ENCODE measurements at places on chromosomes 3 and 15.
A peak's percentile ranks its signal among the peaks of the same experiment; 100 is the strongest.

DNA sequence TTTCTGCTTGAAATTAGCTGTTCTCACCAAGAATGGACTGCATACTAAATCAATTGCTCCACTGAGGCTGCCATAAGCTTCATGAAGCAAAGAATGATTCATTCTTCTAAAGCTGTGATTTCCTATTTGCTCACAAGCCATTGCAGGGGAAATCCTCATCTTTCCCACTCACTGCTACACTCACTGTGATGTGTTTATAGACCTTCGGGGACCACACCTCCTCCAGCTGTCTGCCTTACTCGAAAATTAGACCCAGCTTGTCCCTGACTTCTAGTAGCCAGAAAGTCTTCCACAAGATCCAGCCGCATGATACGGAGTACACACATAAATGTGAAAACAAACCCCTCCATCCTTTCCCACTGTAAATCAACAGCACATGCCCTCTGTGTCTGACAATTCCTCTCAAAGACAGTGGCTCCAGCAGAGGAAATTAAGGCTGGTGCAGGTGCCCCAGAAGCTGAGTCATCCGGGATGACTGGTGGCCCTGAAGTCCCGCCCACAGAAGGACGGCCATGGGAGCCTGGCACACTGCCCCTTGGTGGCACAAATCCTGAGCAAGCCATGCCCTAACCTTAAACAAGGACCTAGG is 172.0 kb downstream of the STT3B start:
- peak; percentile 52 for DNase-seq

DNA sequence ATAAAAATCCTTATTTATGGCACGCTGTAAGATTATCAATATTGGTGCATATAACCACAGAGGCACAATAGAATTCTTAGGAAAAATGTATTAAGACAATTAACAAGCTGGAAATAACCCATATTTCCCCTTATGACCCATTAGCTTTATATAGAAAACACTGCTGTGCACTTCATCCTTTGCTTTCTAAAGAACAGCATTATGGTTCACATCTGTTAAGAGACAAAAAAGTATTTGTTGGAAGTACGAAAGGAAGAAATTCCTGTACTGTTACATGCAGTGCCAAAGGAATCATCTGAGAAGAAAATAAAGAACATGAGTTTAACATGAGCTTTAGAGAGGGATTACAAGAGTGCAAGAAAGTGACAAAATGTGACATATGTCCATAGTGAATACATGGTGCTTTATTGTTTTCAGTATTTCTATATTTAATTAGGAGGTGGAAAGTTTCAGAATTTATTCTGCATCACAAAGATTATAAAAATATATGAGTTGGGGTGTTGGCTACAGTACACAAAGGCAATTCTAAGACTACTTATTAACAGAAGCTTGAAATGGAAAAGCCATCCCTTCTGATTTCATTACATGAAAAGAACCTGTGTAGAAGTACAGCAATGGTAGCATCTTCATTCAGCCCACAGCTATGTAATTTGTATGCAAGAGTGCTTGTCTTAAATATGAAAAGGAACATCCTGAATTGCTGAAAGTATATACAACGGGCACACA is 6.8 kb downstream of the UBE3A start:
- no peak for DNase-seq

GRCh38 chr3:100992231-100993012 is 799 bp downstream of the ABI3BP start:
- no peak for DNase-seq

- no peak for DNase-seq
Measured at GRCh38 chr15:69126054-69126469, 34.4 kb upstream of the GLCE start.

DNA sequence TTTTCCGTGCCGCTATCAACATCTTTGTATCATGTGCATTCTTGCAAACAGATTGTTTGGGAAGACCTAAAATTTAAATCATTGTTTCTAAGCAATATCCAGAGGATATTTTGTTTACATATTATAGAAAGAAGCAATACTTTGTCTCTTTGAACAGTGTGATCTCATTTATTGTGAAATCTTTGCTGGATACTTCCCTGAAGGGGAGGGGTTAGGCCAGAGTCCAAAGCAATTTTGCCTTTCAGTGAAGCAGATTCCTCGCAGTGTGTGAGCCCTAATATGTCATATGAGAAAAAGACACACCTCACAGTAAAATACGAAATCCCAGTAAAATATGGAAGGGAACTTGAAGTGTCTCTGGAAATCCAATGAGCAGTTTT is 158.7 kb upstream of the SLCO3A1 start:
- no peak for DNase-seq

DNA sequence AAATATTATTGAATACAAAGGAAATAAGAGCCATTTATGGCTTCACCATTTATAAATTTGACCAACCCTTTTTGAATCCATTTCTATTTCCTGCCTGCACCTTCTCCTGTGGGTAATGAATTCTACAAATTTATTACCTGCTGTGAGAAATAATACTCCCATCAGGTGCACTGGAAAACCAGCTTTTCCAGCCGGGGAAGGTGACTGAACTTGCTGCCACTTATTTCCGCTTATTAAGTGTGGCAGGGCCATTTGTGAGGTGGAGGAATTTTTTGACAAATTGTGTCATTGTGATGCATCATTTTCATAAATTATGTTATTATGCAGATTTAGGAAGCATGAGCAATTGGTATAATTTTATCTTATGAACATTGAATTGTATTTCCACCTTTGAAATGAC is 151.1 kb downstream of the SQOR start:
- no peak for DNase-seq

GRCh38 chr3:108117241-108117775 is 26.5 kb upstream of the CD47 start:
- DNase-seq: no peak

DNA sequence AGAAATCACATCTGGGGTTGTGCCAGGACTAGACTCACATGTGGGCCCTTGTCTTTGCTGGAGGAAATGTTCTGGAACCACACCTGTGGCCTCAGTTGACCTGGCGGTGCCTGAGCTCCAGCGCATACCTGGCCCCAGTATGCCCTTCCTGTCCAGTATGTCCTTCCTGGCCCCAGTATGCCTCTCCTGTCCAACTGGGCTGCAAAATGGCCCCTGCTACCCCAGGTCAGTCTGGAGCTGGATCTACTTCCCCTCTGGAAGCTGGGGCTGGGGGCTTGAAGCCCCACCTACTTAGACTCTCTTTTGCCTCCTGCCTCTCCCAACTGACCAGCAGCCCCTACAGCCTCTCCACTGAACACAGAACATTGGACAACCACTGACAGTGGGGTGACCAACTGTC is 15.3 kb downstream of the RASGRF1 start:
- no peak for DNase-seq

GRCh38 chr3:146065573-146066006 is 95.4 kb downstream of the PLOD2 start:
- no peak for DNase-seq

- no peak for DNase-seq
Measured at GRCh38 chr15:76327191-76328105, 9.1 kb upstream of the ISL2 start.

DNA sequence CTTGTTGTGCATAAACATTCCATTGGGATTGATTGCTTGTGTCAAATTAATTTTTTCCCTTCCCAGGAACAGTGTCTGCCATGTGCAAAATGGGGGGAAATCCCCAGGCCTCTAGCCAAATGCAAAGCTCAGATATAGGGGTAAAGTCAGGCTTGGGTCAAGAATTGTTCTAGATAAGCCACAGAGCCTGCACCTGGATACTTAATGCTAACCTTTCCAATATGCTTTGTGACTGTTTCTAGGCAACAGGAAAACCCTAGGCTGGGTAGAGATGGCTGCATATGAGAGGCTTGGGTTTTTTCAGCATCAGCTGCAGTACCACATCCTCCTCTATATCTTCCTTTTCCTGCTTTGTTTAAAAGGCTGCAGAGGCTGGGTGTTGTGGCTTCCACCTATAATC is 61.9 kb upstream of the ROPN1 start:
- no peak for DNase-seq

- no peak for DNase-seq
Measured at GRCh38 chr3:113516115-113516505, 1.2 kb upstream of the SPICE1 start.

DNA sequence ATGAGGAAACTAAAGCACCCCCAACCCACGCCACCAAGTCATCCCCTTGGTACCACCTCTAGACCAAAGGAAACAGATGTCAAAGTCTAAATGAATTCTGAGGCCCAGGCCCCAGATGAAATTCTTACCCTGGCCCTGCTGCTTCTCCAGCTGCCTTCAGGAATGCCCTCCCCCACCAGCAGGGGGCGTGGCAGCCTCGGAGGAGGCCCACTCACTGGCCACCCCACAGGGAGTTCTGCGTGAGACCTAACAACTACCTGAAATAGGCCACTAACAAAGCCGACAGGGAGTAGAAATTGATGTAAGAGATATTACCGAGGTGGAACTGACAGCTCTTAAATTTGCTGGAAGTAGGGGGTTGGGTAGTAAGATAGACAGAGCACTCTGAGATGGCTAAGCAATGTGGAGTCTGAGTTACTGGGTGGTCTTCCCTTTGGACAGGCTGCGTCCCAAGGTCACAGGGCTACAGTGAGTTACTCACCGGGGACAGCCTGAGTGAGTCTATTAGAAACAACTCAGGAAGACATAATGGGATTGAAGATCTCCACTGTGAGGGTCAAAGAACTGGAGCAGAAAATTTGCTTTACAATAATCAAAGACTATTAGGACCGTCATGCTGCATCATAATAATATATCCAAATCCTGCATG is 240.7 kb downstream of the SHOX2 start:
- no peak for DNase-seq

- DNase-seq: no peak
Measured at GRCh38 chr15:77025941-77026411, 31.1 kb downstream of the PSTPIP1 start.

DNA sequence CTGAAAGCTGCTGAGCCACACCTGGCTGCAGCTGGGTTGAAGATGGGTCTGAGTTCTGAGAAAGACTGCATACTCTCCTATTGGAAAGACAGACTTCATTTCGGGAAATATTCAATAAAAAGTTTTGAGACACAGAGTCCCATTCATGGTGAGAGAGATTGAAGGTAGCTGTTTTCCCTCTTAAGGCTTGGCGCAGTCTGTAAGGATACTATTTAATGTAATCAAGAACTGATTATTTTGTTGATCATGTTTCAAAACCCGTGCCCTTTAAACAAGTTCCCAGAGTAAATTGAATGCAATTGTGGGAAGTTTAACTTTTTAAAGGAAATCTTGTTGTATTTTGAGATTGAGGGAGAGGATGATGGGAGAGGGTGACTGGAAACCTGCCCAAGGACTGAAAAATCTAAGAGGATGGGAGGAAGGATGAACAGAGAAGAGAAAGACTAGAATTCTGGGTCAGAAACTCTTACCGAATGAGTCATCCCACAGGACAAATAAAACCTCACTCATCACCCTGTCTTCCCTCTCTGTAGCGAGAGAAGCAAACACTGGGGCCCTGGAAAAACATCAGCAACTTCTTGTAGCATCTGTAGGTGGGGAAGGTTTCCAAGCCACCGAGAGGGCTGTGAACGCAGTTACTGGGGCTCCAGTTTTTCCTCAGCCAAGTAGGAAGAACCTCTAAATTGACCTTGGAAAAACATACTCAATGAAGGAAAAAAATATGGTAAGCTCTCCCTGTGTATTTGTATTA is 193.2 kb upstream of the TPRG1 start:
- DNase-seq: no peak

DNA sequence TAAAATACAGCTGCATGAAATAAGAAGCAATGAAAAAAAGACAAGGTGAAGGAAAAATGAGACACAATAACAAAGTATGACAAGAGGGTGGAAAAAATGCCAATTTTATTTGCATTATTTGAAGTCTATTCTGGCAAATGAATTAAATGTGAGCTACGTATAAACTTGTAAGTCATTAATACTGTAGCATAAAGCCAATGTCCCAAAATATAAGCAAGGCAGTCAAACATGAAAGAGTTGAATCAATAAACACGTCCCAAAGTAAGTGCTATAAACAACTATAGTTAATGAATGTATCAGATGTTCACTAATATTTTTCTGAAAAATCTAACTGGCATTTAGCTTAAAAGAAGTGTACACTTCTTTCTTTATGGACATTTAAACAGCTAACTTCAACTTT is 481.9 kb downstream of the ROBO1 start:
- DNase-seq: no peak

Data from dorsolateral prefrontal cortex (tissue), 122 donors.